Osteocyte (in vitro differentiated cells): ENCODE measurements at places on chromosomes 4 and X.

GRCh38 chr4:121100093-121100775, 27.9 kb upstream of the NDNF start:
- DNase-seq: no peak

- DNase-seq: no peak
Measured at GRCh38 chr4:79831119-79831528, 241.9 kb downstream of the ANTXR2 start.

DNA sequence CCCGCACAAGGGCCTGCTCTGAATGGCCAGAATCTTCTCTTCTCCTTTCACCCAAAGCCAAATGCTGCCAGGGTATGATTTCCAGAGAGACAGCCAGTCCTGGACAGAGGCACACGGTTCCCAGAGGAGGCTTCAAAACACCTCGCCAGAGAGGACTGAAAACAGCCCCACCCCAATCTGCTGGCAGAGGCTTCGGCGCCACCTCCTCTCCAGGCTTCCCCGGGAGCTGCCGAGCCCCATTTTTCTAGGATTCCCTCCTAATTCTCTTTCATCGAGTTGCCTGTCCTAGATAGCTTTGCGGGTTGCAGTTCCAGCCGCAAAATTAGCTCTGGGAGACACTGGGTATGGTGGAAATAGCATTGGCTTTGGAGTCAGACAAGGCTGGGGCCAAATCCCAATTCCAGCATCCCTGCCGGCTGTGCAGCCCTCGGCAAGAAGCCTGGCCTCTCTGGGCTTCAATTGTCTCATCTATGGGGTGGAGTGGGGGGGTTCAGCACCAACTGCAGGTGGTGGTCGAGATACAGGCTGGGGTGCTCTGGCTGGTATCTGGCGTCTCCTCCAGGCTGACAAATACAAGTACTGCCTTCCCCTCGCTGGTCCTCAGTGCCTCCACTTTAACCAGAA, 22.6 kb downstream of the PPP2R2C start:
- no peak for DNase-seq

DNA sequence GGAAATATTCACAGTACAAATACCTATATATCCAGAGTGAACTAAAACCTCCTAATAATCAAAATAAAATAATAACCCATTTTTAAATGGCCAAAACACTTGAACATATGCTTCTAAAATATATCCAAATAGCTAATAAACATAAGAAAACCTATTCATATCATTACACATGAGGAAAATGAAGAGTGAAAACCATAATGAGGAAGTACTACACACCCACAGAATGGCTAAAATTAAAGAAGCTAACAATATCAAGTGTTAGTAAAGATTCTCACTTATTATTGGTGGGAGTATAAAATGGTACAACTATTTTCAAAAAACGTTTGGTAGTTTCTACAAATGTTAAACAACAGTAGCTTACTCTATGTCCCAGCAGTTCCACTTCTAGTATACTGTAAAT, 92.1 kb downstream of the KLHL13 start:
- no peak for DNase-seq

GRCh38 chr4:99968330-99968729, 18.3 kb upstream of the H2AZ1 start:
- no peak for DNase-seq

DNA sequence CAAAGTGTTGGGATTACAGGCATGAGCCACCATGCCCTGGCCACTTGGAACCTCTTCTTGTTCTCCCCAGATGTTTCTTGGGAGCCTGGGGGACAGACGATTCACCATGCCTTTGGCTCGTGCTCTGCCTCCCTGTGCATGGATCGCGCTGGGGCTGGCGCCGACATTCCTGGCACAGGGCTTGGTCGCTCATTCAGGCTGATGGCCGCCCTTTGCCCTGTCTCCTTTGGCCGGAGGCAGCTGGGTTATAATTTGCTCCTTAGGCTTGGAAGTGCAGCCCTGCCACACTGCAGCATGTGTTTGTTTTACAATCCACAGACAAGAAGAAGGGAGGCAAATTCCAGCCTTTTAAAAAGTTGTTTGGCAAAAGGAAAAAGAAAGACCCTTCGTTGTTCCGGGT, 115.3 kb downstream of the AASDH start:
- DNase-seq: no peak

- DNase-seq: no peak
Measured at GRCh38 chrX:23787745-23788118, 4.8 kb downstream of the SAT1 start.

GRCh38 chr4:179486570-179487335, 2044.5 kb upstream of the AGA start:
- no peak for DNase-seq

DNA sequence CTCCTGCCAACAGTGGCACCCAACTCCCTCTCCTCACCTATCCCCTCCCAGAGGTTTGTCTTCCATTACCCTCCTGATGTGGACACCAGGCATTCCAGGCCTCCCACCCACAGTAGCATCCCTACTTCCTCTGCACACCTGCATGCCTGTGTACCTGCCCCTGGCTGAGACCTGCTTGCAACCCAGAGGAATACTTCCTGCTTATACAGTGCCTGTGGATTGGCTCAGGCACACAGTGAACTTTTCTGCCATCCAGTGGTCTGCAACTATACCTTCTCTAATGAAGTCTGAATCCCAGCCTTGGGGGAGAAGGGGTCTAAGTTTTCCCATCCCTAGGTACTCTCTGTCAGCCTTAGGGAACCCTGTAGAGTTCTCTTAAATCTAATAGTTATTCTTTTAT, 169.9 kb downstream of the IQCM start:
- DNase-seq: no peak

DNA sequence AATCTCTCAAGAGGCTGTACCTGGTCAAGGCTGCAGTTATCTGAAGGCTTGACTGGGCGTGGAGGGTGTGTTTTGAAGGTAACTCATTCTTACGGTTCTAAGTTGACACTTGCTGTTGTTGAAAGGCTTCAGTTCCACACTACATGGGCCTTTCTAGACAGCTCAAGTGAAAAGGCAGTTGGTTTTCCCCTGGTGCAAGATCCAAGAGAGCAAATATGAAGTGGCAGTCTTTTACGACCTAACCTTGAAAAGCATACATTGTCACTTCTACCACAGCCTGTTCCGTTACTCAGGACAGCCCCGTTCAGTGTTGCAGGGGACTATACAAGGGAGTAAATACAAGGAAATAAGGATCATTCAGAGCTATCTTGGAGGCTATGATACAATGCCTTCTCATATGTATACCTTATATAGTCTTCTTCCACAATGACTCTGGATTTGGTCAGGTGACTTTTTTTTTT, 46.2 kb downstream of the PDS5A start:
- DNase-seq: no peak

DNA sequence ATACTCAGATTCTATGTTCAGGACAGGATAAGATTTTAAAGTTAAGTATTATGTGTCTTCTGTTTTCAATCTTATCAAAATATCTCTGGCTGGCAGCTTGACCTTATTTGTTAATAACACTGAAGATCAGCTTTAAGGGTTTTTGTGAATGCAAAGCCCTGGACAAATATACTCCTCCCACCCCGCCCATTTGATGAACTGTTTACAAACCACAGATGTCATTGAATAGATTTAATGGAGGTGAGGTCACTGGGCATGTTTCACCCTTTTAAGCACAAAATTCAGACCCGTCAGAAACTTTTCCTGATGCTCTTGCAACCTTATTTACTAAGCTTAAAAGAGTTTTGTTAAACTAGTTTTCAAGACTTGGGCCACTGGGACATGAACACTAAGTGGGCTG, 10.1 kb upstream of the CXCL8 start:
- no peak for DNase-seq

GRCh38 chr4:100525686-100526085, 7.9 kb upstream of the EMCN start:
- no peak for DNase-seq

DNA sequence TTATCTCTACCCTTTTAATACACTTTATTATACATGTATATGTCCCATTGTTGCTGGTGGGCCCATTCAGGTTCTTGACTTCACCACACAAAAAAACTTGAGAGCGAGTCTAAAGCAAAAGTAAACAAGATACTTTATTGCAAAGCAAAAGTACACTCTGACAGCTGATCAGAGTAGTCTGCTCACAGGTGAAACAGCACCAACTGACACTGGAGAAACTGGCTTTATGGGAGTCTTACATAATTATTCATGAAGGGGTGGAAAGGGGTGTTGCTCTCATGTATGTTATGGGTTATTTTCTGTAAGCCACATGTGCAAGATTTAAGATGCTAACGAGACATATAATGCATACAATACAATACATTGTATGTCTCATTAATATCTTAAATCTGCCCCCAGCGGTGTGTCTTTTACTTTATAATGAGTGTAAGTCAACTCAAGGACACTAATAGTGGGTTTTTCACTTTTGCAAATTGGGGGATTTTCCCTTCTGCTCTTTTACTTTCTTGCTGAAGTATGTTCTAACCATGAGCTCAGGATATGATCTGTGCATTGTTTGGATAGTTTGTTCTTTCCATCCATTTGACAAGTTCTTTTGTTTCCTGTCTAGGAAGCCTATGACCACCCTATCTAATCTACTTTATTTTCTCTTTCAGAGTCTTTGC, 256.1 kb upstream of the ITM2A start:
- no peak for DNase-seq

- peak; percentile 77 for DNase-seq
Measured at GRCh38 chrX:72304877-72305276, 837 bp downstream of the CITED1 start.

DNA sequence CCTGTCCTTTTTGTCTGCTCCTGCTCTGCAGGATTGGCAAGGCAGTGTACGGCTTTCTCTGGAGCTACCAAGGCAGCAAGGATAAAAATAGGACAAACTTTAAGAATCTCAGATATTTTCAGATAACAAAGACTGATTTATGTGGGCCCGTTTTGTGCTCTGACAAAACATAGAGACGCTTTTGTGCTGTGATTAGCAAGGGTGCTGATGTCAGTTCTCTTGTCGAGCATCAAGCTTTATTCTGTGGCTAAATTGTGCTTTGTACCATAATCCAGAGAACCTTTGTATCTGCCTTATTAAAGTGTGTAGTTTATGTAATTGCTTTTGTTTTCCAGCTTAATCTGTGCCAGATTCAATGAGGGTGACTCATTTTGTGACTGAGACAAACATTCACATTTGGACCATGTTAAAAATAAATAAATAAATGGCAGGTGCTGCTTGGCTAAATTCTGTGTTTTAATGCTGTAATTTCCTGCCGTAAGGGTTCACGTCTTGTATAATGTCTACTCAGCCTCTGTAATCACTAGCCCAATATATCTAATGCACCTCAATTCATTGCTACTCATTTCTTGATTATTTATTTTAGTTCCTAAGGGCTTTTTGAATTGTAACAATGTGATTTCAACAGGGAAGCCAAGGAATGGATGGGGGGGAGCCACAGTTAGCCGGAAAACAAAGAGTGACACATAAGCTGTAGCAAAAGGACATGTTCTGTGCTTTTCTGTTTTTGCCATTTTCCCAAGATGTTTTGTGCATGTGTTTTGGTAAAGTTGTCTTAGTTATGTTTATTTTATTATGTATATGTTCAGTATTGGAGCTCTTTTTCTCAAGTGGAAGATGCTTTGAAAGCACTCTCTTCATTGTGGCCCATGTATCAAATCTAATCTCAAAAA, 75.1 kb downstream of the GAB1 start:
- no peak for DNase-seq

DNA sequence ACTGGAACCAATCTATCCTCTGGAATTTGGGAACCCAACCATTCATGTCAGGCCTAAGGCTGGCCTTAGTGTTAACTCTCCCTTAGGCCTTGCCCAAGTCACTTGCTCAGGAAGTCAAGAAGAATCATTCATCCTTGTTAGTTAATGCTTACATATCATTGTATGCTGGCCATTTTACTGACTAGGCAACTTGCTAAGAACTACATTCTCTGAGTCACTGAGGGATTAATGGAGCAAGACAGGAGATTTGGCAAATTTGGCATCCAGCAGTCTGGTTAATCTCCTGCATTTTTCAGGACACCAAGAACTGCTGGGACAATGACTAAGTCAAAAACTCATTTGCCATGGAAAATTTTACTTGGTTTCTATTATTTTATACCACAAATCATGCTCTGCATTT, 115.8 kb upstream of the DDIT4L start:
- no peak for DNase-seq

DNA sequence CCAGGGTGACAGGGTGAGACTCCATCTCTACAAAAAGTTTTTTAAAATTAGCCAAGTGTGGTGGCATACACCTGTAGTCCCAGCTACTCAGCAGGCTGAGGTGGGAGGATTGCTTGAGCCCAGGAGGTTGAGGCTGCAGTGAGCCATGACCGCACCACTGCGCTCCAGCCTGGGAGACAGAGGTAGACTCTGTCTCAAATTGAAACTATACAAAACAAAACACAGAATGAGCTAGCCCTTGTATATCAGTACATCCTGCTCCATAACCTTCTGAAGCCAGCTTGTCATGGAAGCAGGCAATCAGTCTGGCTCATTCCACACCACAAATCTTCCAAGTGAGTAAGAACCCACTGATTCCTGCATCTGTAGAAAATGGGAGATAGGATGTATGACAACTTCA, 49.0 kb downstream of the CD99L2 start:
- no peak for DNase-seq

GRCh38 chr4:153522802-153523094, 56.6 kb downstream of the TMEM131L start:
- no peak for DNase-seq

- no peak for DNase-seq
Measured at GRCh38 chrX:110108381-110108821, 105.5 kb downstream of the TMEM164 start.

DNA sequence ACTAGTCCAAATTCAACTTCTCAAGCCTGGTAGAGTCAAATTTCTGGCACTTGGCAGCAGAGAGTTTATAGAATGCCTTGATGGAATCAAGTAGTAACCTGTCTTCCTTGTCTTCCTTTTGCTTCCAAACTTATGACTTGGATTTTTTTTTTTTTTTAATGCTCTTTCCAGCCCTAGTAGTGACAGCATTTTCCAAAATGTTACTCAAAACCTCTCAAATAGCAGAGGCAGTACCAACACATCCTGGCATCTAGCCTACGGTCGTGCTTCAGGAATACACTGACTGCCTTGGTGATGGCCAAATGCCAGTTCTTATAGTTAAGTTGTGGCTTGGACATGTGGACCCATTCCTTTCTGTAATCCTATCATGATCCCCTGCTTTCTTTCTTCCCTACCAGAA, 46.0 kb downstream of the GALNT7 start:
- DNase-seq: no peak

DNA sequence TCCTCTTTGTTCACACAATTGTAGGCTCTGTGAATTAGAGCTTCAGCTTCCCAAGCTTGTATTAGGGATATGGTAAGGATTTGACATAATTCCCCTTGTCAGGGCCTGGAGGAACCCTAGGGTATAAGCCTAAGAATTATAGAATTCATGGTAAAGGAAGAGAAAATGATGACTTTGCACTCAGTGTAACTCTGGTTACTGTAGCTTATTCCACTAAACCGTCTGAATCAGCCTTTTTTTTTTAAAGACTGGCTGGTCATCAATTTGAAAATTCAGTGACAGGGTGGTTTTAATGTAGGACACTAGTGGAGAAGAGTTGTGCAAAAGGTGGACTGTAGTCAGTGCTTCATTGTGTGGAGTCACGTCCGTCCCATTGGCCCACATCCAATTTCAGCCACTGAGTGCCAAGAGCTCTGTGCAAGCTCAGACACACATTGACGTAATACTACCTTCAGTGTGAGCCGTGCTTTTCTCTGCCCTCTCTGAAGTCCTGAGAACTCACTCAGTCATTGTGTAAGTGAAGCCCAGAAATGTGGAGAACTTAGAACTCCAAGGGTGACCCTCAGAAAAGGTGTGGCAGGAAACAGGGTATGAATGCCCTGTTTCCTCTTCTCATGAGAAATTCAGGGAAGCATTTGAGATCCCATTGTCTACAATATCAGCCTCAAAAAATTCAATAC, 449.8 kb downstream of the C4orf33 start:
- no peak for DNase-seq

- DNase-seq: no peak
Measured at GRCh38 chr4:147923854-147924253, 192.0 kb downstream of the ARHGAP10 start.
